Activated T-helper 1 cell treated with anti-CD3 and anti-CD28 coated beads, Interleukin-12 subunit alpha, Interleukin-12 subunit beta, Interleukin-2, Interleukin-4 antibody, amounts not matched to agents 30 ng/mL and 10 ng/mL and 1 ng/mL, durations not matched to agents 14 hours and 24 hours and 36 hours (primary cell): ENCODE measurements at places on chromosomes 1 and 21. TPM values are rescaled to one million over a fixed set of nuclear protein-coding genes. Genes with fewer than 3 reads are reported as not detected.

The FCRL6 gene
- total RNA-seq: not detected in 2 replicates

- DNase-seq: no peak
Observed at GRCh38 chr1:10288029-10288615, 77.8 kb downstream of the KIF1B start.

GRCh38 chr1:226086776-226087175 lies 24.3 kb downstream of the H3-3A start:
- no peak for DNase-seq

The FCGR3A gene
- not detected in 2 replicates for total RNA-seq

GRCh38 chr1:20663365-20663764 lies 2.2 kb upstream of the DDOST start:
- no peak for DNase-seq

- DNase-seq: no peak
Observed at GRCh38 chr1:180912211-180912800, 391 bp upstream of the KIAA1614 start.

GRCh38 chr1:221076391-221076811 lies 197.2 kb downstream of the HLX start:
- no peak for DNase-seq

The CHI3L2 gene
- total RNA-seq: 2.8 and 4.0 TPM in 2 replicates

DNA sequence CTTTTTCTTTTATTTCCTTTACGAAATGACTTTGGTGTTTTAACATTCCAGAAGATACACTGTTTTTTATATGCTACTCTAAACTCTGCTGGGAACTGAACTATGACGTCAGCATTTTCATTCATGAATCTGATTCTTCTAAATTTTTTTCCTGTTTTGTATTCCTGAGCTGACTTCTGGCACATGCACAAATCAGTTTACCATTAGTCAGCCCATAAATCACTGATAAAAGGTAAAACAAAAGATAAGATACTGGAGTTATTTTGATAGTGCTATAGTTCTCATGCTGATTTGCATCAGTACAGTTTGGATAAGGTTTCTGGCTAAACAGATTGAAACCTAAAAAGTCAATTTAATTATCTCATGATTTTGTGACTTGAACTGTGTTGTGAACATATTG lies 10.4 kb downstream of the CAMTA1 start:
- no peak for DNase-seq

DNA sequence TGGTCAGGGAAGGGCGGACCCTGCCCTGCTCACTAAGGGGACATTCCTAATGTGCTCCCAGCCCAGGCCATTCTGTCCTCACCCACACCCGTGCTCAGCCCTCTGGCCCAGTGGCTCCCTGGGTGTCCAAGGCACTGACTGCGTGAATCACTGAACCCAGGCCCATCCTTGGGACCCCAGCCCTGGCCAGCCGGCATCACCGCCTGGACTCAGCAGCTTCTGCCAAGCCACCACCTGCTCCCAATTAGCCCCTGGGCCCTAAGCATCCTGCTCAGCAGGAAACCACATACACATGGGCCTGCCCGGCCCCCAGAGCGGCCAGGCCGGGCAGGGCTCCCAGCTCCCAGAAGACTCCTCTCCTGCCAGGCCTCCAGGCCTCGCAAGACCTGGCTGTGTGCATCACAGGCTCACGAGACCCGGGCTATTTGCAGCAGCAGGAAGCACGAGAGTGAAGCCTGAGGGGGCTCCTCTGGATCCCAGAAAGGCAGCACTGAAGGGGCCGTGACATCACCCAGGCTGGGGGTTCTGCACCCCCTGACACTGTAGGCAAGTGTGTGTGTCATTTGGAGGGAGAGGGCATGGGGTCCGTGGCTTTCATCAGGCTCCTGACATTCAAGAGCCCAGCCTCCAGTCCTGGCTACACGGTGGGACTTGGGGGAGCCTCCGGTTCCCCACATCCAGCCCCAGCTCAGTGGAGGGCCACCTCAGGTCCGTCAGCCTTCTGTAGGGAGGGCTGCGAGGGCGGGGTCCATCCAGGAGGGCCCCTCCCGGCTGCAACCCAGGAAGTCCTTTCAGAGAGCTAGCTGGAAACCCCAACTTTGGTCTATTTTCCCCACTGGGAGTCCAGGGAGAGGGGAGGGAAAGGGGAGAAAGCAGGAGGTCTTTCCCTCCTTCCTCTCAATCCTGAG lies 1.6 kb downstream of the MFAP2 start:
- no peak for DNase-seq

DNA sequence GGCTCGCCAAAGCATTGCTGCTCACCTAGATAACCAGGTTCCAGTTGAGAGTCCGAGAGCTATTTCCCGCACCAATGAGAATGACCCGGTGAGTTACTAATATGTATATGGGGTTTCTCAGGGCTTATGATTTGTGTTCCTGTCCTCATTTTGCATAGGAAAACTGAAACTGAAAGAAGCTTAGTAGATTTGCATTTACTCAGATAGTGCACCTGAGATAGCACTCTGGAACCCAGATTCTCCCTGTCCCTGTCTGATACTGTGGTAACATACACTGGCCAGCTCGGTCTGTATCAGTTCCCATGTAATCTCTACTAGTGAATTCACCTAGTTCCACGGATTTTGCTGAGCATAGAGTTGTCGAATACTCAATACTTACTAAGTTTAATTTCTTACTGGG lies 28.1 kb downstream of the DAP3 start:
- DNase-seq: no peak

DNA sequence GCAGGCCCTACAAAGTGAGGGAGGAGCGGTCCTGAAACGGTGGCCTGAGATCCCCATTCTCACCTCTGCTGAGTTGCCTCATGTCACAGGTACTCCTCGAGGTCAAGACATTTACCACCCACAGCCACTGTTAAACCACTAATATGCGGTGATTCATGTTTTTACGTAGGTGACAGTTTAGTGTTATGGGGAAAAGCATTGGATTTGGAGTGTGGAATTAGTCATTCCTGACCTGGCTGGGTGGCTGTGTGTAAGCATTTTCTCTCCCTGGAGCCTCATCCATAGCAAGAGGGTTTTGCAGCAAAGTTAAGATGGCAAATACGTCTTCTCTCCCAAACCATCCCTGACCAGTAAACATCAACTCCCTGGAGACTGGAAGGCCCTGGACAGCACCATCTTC lies 57.8 kb upstream of the KCNJ6 start:
- DNase-seq: no peak

GRCh38 chr1:89659322-89660081 lies 26.6 kb downstream of the LRRC8C start:
- DNase-seq: no peak

The C1orf232 gene
- not detected in 2 replicates for total RNA-seq

The COL24A1 gene
- 0.05 TPM in 1 of 2 replicates, not detected in the other for total RNA-seq

DNA sequence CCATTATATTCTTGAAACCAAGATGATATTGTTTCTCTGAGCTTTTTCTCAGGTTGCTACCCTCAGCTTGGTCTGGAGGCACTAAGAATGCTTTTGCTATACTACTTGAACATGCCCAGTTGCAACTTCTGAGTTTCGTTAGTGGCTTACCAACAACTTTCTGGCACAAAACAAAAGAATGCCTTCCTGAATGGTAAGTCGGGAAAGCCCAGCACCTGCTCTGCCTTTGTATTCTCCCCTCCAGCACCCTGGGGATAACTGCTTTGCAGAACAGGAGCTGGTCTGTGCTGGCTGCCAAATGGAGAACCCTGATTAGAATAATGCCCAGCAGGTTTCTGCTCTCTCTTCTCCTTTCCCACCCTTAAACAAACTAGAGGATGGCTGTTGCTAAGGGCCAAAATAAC lies 149.3 kb downstream of the TGFB2 start:
- DNase-seq: no peak

The DNAJC28 gene
- total RNA-seq: 0.12 and 0.18 TPM in 2 replicates

The CELA2B gene
- total RNA-seq: not detected in 2 replicates

GRCh38 chr1:55773211-55773940 lies 558.2 kb upstream of the USP24 start:
- DNase-seq: no peak

- DNase-seq: no peak
Observed at GRCh38 chr1:86866665-86867064, 47.3 kb downstream of the SELENOF start.

- DNase-seq: no peak
Observed at GRCh38 chr21:15206514-15206913, 141.7 kb upstream of the NRIP1 start.

DNA sequence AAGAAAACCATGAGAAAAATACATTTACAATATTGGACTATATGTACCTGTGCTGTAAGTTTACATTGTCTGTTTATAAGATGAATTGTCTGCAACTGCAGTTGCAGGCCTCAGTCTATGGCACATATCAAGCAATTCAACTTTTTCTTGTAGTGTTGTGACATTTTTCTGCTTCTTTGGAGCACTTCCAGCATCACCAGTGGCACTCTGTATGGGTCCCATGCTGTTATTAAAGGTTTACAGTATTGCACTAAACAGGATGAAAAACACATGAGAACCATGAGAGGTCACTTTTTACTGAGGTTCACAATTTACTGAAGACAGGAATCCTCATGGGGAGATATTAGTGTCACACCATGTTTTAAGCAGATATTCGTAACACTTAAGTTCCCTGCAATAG lies 118.6 kb downstream of the GRIK1 start:
- DNase-seq: no peak

DNA sequence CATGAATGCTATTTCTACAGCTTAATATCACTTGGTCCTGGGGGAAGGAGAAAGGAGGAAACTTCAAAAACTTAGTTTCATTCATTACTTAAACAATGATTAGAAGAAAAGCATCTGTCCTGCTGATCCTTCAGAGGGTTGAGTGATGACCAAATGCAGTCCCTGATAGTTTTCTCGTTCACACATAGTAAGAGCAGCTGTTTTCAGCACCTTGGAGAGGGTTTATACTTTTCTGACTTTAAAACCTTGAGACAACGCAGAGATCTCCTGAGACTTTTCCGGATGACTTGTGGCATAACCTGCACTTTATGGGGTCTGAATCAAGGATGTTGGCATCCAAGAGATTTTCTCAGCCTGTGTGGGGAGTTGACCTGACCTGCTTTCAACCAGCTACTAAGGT lies 94.0 kb upstream of the KCND3 start:
- DNase-seq: no peak

The ZNF695 gene
- total RNA-seq: 0.27 and 0.57 TPM in 2 replicates

DNA sequence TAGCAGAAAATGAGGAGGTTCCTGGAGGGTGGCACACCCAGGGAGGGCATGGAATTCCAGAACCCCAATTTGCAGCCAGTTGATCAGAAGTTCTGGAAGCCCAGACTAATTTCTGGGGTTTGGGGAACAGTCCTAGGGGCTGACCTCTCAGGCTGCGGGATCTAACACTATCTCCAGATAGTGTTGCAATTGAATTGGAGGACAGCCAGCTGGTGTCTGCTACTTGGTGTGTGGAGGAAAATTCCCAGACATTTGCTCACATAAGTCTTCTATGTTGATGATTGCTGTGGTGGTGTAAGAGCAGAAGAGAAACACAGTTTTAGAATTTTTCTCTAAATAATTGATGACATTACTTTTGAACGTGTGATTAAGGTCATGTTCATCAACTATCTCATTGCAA lies 154.3 kb upstream of the RNPC3 start:
- DNase-seq: no peak

The CLCNKB gene
- not detected in 2 replicates for total RNA-seq
